Activated CD4-positive, alpha-beta T cell treated with anti-CD3 and anti-CD28 coated beads, Interleukin-2, amount 50 U/mL, for 16 hours (primary cell): ENCODE measurements at places on chromosomes 4 and X.

DNA sequence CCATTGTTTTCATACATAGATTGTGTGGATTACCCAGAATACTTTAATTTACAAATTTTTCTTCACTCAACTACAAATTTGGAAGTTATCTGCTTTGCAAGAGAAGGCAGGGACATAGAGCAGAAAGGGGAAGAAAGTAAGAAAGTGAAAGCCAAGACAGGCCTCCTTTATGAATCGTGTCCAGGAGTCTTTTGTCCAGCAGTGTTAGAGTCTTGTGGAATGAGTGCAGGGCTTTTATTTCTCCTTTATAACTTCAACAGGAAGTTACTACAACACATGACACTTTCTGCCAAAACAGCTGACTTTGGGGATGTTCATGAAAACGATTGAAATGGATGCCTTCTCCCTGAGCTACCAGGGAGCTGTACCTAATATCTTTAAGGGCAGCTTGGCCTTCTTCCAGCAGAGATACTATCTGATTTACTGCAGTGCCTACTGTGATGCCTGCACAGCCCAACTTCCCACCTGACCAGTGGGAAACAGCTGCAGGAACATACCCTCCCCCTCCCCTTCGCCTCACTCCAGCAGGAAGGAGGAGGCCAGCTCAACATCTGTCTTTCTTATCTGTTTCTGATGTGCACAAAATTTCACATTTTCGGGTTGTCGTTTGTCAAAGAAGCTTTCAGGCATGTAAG is 557.7 kb upstream of the SLIT2 start:
- no peak for DNase-seq

DNA sequence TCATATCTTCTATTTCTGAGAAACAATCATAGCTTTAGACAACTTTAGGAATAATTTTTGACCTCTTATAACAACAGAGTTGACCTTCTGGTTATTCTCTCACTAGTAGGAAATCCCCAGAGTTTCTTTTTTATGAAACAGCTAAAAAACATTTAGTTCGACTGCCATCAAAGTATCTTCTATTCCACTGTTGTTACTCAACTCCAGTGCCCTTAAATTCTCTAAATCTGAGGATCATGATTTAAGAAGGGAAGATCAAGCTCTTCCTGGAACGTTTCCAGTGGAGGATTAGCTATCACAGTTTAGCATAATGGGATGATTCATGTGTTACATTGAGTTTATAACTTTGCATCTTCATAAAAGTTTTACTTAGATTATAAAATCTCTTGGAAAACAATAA is 134.9 kb upstream of the VEGFC start:
- no peak for DNase-seq

DNA sequence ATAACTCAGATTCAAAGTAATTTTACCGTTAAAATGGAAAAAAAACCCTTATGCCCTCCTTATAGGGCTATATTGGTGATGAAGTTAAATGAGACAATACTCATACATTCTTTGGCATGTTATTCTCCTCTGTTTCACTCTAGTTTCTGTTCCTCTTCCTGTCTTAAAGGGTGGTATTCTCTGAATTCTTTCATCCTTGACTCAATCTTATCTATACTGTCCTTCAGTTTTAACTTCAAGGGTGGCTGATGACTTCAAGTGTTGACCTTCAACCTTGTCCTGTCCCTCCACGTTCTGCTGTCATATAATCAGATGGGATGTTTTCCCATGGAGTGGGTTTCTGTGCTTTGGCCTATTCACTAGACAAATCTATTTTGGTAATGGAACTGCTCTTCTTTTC is 44.0 kb downstream of the ZNF518B start:
- DNase-seq: no peak

GRCh38 chr4:108094923-108095482 is 73.7 kb downstream of the LEF1 start:
- no peak for DNase-seq

GRCh38 chrX:107574054-107574683 is 54.1 kb upstream of the PRPS1 start:
- DNase-seq: no peak
